ENCODE measurements at places on chromosomes 16 and 17.

DNA sequence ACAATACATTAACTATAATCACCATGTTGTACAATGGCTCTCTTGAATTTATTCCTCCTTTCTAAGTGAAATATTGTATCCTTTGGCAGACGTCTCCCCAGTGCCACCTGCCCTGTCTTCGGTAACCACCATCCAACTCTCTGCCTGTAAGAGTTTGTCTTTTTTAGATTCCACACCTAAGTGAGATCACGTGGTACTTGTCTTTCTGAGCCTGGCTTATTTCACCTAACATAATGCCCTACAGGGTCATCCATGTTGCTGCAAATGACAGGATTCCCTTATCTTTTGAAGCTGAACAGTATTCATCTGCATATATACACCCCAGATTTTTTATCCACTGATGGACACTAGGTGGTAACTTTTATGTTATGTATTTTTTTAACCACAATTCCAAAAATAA is 24.2 kb downstream of the ORC6 start:
- DNase-seq: no peak

GRCh38 chr17:49946964-49947584 is 21.9 kb upstream of the DLX4 start:
- no peak for DNase-seq

- no peak for DNase-seq
Observed at GRCh38 chr17:31415004-31415454, 23.6 kb downstream of the RAB11FIP4 start.

- peak; percentile 79 for DNase-seq
Observed at GRCh38 chr17:18158022-18158600, 25.5 kb upstream of the ALKBH5 start.

DNA sequence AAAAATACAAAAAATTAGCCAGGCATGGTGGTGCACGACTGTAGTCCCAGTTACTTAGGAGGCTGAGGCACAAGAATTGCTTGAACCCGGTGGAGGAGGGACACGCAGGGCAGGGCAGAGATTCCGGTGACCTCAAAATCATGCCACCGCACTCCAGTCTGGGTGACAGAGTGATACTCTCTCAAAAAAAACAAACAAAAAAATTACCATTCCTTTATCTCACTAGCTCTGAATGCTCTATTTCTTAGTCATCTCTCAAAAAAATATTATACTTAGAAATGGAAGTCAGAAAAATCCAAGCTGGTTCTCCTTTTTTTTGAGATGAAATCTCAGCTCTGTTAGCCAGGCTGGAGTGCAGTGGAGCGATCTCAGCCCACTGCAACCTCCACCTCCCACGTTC is 40.8 kb downstream of the SPOP start:
- no peak for DNase-seq

DNA sequence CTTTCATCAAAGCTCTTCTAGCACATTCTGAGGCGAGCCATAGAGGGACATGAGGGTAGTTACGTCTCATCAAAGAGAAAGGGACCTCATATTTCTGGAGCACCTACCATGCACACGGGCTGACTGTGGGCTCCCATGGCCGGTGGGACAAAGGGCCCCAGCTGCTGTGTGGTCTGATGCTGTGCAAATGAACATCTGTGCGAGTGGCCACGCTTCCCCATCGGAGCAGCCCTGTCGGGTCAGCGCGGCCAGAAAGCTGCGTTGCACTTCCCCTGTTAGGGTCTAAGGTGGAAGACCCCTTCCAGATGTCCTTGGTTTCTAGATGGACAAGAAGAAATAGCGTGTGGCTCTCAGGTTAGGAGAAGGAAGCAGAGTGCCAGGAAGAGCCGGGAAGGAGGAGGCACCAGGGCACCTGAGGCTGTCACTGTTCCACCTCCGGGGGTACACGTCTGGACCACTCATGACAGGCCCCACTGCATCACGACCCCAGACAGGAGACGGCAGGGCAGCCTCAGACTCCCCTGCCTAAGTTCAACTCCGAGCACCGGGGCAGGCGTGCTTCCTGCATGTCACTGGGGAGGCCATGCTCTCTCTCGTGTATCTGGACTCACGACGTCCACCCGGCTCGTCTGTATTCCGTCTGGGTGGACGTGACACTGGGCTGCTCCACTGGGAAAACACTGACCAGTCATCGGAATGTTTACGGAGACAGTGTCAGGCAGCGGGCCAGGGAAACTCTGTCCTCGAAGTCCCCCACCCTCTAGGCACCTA is 8.5 kb upstream of the BAIAP2 start:
- no peak for DNase-seq

GRCh38 chr17:82685291-82685690 is 13.2 kb downstream of the RAB40B start:
- DNase-seq: no peak

GRCh38 chr17:27218719-27219488 is 75.0 kb upstream of the WSB1 start:
- no peak for DNase-seq

DNA sequence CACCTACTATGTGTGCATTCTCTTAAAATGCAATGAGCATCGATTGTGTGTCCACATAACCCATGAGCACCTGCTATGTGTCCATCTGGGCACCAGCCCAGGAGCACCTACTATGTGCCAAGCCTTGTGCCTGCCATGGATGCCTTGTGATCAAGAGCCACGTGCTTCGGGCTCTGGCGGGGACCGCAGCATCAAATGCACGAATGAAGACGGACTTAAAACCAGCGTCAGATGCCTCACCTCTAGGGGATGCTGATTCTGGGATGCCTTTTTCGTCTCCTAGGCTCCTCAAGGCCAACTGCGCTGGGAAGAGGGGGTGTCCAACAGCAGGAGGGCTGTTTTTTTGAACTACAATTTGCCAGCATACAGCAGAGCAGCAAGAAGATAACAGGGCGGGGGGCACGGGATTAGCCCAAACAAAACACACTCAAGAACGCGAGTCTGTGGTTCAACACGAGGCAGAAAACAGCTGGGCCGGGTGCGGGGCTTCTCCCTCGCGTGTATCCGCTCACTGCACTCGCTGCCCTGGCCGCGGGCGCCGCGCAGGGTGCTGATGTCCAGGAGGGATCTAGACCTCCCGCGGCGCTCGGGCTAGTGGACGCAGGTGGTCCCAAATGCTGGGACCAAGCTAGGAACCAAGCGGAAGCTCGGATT is 1.2 kb upstream of the GLIS2 start:
- DNase-seq: no peak

- DNase-seq: no peak
Observed at GRCh38 chr17:29010586-29010985, 4.8 kb upstream of the SEZ6 start.

- DNase-seq: no peak
Observed at GRCh38 chr17:61656721-61657217, 65.8 kb upstream of the NACA2 start.

DNA sequence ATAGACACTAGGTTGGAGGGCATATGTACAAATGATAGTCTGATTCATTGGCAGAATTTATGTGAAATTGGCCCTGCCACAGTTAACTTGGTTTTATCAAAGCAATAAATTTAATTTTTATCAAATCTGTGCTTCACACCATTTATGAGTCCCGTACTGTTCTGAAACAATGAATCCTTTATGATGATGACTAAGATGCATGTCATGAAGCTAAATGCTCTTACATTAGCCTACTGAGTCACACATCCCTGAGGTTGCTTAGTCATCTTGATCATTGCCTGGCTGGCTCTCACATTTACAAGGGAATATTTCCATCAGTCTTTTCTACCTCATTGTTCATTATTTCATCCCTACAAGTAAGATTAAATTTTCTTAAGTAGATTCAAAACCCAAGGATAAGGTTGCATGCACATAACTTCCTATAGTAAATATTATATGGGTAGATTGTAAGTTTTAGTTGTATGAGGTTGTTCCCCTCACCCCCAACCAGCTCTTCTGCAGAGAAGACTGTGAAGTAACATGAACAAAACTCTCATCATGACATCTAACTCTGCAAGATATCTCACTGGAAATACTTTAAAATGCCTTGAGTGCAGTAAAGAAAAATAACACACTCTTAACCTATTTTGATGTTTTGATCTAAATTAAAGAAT is 170.7 kb downstream of the CYB561 start:
- DNase-seq: no peak

GRCh38 chr16:76756951-76757350 is 434.0 kb upstream of the MON1B start:
- no peak for DNase-seq

GRCh38 chr16:17839272-17839671 is 368.5 kb upstream of the XYLT1 start:
- DNase-seq: no peak

GRCh38 chr16:21708533-21709115 is 44.9 kb downstream of the OTOA start:
- DNase-seq: peak; percentile 3

DNA sequence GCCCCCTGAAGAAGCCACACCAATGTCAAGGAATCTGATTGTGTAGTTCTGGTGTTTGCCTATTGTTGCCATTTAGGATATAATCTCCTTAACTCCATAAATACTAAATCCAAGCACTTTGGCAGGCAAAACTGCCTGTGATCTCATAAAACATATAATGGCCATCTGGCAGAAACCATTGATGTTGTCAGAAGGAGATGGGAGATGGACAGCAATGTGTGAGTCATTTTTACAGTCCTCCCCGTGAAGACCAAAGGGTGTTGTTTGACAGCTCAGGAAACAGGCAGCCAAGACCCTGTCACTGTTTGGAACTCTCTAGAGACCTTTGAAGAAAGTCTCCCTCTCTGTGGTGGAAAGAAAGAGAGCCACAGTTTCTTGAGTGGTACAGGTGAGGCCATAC is 454.1 kb downstream of the HS3ST3B1 start:
- no peak for DNase-seq

DNA sequence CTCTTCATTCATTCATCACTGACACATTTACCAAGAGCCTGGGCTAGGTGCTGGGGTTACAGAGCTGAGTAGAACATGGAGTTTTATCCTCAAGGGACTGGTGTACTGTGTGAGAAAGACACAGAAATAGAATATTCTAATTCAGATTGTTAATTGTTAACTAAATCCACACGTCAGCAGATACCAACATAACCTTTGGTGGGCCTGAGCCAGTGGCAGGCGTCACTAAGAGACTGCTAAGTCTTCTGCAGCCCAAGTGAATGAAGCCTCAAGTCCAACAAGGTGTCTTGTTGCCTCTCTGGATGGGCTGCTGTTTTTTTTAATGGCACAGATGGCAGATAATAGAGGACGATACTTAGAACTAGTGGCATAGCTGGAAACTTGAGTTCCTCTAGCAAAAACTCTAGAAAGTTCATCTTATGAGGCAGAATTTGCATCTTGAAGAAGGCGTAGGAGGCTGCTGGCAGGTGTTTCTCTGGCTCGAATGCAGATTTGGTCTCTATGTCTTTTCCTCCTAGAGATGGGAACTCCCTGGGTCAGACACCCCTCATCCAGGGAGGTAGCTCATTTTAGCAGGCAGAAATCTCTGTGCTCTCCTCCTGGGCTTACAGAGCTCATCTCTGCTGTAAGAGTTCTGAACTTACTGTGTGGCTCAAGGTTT is 179.5 kb downstream of the NTN1 start:
- DNase-seq: no peak

- DNase-seq: no peak
Observed at GRCh38 chr17:77206158-77206956, 65.6 kb downstream of the SEC14L1 start.

All from esophagus squamous epithelium (tissue), 5 donors.